ENCODE measurements at places on chromosomes 7 and 10. TPM values are rescaled to one million over a fixed set of nuclear protein-coding genes. Genes with fewer than 3 reads are reported as not detected.

The IL15RA gene
- 11.6 TPM for total RNA-seq

The CDC123 gene
- 48.6 TPM for total RNA-seq

The TBC1D12 gene
- 4.6 TPM for total RNA-seq

The AS3MT gene
- 14.6 TPM for total RNA-seq

The NPTX2 gene
- total RNA-seq = 3.1 TPM

The NEURL1 gene
- 0.05 TPM for total RNA-seq

The GPRIN2 gene
- not detected for total RNA-seq

The WDR86 gene
- 0.41 TPM for total RNA-seq

The HMX3 gene
- total RNA-seq = not detected

The ANKRD61 gene
- total RNA-seq = not detected

The C7orf57 gene
- not detected for total RNA-seq

The ENO4 gene
- not detected for total RNA-seq

The ZNF239 gene
- 2.5 TPM for total RNA-seq

The FERD3L gene
- total RNA-seq = not detected

The ELOVL3 gene
- not detected for total RNA-seq

The RARRES2 gene
- total RNA-seq = 32.6 TPM
